ENCODE measurements at places on chromosomes 2 and 18. TPM values are rescaled to one million over a fixed set of nuclear protein-coding genes. Genes with fewer than 3 reads are reported as not detected.

DNA sequence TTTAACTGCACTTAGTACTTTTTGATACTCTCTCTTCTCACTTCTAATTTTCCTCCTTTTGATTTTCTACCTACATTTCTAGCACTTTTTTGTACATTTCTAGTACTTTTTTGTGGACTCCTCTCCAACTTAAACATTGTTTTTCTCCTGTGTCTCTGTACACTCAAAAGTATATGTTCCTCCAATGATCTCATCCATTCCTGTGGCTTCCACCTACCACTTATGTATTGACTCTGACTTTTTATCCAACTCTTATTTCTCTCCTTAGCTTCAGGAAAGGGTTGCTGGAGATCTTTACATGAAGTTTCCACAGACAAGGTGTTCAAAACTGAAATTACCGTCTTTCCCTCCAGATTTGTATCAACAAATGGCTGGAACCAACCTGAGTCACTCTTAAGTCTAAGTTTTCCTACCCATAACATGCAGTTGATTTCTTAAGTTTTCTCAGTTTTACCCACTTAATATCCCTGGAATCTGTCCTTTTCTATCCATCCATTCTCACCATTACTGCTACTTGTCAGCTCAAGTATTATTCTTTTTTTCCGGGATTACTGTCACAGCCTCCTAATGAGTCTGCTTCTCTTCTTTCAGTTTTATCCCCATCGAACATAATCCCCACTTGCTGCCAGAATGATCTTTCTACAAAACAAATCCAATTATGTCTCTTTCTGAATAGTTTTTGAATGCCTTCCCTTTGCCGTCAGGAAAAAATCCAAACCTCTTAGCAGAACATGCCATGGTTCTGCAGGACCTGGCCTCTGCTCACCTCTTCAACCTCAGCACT, 22.6 kb upstream of the PELI1 start:
- H3K36me3 ChIP-seq = no peaks in the 10 kb centered on the region
- no peak overlapping the region for H3K4me3 ChIP-seq
- H3K27me3 ChIP-seq = no peaks in the 10 kb centered on the region

DNA sequence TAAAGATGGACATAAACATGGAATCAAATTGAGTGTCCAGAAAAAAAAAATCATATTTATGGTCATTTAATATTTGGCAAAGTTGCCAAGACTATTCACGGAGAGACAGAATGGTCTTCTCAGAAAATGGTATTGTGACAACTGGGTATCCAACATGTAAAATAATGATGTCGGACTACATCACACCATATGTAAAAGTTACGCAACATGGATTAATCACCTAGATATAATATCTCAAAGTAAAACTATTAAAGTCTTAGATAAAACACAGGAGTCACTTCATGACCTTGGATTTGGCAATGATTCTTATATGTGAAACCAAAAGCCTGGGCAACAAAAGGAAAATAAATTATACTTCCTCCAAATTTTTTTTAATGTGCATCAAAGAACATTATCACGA, 1591.7 kb upstream of the DDX18 start:
- H3K27me3 ChIP-seq = no peaks in the 10 kb centered on the region
- H3K4me3 ChIP-seq = no peak overlapping the region
- H3K27ac ChIP-seq = no peak overlapping the region
- H3K36me3 ChIP-seq = no peaks in the 10 kb centered on the region

DNA sequence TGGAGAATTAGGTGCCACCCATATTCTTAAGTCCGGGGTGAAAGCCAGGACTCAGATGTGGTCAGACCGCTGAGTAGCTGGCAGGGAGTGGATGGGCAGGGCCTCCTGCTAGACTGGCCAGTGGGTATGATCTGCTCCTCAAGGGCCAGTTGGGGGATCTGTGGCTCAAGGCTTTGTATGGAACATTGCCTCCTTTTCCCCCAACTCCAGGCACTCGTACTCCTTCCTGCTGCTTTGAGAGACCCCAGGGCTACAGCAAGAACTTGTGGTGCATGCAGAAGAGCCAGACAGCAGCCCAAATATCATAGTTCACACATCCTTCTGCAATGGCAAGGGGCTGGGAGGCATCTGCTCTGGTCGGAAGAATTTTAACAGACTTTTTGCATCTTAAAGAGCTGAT, 61.7 kb downstream of the PDCL3 start:
- H3K36me3 ChIP-seq = no peaks in the 10 kb centered on the region
- H3K27ac ChIP-seq = no peak overlapping the region
- no peak overlapping the region for H3K4me3 ChIP-seq
- DNase-seq = no peak
- peaks cover 4% of the 10 kb centered on the region for H3K27me3 ChIP-seq
- H3K4me1 ChIP-seq = no peaks in the 10 kb centered on the region

GRCh38 chr2:112048887-112049286, 6.2 kb upstream of the TMEM87B start:
- no peaks in the 10 kb centered on the region for H3K36me3 ChIP-seq
- H3K27ac ChIP-seq = no peak overlapping the region
- H3K4me1 ChIP-seq = peaks cover 22% of the 10 kb centered on the region
- no peak overlapping the region for H3K4me3 ChIP-seq
- no peak for DNase-seq

Gene CPSF3
- total RNA-seq = 26.2 TPM

All from lower lobe of right lung (tissue), 2 donors.